ENCODE measurements at places on chromosomes 1 and 21.

GRCh38 chr1:86018283-86018923 lies 138.2 kb downstream of the COL24A1 start:
- H3K4me1 ChIP-seq = no peaks in the 10 kb centered on the region
- no peaks in the 10 kb centered on the region for H3K27me3 ChIP-seq
- H3K27ac ChIP-seq = no peak overlapping the region
- peak; percentile 14 for DNase-seq
- H3K36me3 ChIP-seq = no peaks in the 10 kb centered on the region
- no peak overlapping the region for H3K4me3 ChIP-seq

GRCh38 chr1:245999697-246000637 lies 507.1 kb downstream of the SMYD3 start:
- peaks cover 2% of the 10 kb centered on the region for H3K4me1 ChIP-seq
- H3K27me3 ChIP-seq = no peaks in the 10 kb centered on the region
- H3K27ac ChIP-seq = no peak overlapping the region
- DNase-seq = no peak

DNA sequence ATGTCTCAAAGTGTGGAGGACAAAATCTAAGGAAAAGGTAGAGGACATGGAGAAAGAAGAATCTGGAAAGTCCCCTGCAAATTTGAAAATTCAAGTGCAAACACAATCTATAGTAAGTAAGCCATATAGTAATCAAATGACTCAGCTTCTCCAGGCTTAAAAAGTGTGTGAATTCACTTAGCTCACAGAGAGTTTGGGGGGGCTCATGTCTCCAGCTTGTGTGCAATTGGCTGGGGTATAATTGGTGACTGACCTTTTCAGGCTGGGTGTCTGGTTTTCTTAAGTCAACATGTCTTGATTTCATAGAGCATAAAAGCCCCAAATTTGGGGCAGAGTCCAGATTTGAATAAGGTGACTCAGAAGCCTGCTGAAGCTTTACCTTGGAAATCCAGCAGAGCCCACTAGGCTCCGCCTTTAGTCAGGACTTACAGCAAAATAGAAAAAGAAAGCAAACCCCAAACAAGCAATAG lies 8.6 kb downstream of the CLDN14 start:
- H3K27me3 ChIP-seq = no peaks in the 10 kb centered on the region
- no peaks in the 10 kb centered on the region for H3K4me1 ChIP-seq
- no peaks in the 10 kb centered on the region for H3K36me3 ChIP-seq
- no peak overlapping the region for H3K4me3 ChIP-seq
- no peak overlapping the region for H3K27ac ChIP-seq

DNA sequence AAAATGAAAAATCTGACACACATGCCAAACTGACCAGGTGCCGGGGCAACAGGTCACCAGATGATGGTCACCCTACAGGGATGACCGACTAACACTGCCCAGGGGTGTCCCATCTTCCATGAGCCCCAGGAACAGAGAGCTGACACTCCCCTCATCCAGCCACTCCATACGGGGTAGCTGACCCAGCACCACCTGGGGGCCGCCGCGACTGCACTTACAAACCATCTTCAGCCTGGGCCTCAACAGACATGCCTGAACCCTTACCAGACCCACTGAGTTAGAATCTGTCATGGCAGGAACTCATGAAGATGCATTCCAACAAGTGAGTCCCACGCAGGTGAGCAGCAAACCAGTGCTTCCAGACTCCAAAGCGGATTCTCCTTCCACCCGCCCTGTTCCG lies 31.6 kb upstream of the AJAP1 start:
- H3K36me3 ChIP-seq = no peaks in the 10 kb centered on the region
- DNase-seq = no peak
- H3K27me3 ChIP-seq = no peaks in the 10 kb centered on the region
- H3K4me1 ChIP-seq = no peaks in the 10 kb centered on the region
- no peak overlapping the region for H3K27ac ChIP-seq
- H3K4me3 ChIP-seq = no peak overlapping the region

DNA sequence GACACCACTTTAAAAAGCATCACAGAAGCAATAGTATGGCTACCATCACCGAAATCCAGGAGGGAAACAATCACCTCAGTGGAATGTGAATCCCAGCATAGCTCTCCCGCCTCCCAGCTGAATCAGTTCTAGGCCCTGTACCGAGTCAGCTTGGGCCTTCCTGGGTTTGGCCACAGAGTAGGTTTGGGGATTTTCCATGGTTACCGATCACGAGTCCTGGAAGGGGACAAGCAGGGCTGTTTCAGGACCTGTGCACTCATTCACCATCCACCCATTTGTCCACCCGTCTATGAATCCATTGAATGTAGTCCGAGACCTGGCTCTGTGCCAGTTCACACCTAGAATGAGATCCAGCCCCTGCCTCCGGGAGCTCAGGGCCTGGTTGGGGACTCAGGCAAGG lies 94.2 kb downstream of the ARHGEF10L start:
- peaks cover 90% of the 10 kb centered on the region for H3K36me3 ChIP-seq
- DNase-seq = no peak
- H3K4me3 ChIP-seq = no peak overlapping the region

DNA sequence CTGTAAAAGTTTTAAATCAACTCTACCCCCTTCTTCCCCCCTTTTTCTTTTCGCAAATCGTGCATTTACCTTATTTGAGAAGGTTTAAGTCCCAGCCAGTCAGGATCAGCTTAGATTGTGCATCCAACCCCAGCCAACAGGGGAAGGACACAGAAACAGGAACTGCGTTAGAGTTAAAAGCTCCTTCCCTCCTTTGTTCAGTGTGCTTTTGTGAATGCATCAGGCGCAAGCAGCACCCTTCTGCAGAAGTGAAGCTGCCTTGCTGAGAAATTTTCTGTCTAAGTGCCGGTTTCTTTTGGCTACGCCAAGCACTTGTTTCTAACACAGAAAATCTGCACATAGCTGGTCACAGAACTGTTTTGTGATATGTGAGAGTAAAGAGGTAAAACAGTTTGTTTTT lies 56.2 kb upstream of the PRRC2C start:
- DNase-seq = no peak
- H3K27ac ChIP-seq = no peak overlapping the region
- H3K36me3 ChIP-seq = no peaks in the 10 kb centered on the region
- no peak overlapping the region for H3K4me3 ChIP-seq
- no peaks in the 10 kb centered on the region for H3K27me3 ChIP-seq

- no peak for DNase-seq
- no peak overlapping the region for H3K4me3 ChIP-seq
- no peaks in the 10 kb centered on the region for H3K36me3 ChIP-seq
- H3K4me1 ChIP-seq = no peaks in the 10 kb centered on the region
Measured at GRCh38 chr1:41931578-41931977, 12.9 kb upstream of the HIVEP3 start.

DNA sequence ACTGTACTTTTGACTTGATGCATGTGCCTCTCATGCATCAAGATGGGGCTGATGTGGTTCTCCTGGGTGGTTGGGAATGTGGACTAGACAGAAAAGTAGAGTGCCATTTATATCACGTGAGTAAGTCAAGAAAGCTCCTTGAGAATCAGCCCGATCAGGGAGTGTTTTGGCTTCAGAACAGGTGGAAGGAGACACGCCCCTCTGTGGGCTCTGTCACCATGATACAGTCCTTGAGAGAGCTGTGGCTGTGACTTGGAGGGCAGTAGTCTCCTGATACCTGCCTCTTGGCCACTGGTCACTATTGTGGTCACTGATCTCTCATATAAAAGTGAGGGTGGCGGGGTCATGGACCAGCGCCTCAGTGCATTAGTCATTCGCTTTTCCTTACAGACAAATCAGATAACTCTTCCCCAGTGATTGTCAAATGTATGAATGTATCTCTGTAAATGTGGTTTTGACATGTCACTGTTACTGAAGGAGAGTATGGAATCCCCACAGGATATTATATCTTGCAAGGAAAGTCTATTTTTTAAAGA lies 8.9 kb upstream of the C4BPB start:
- no peaks in the 10 kb centered on the region for H3K4me1 ChIP-seq
- H3K36me3 ChIP-seq = peaks cover 18% of the 10 kb centered on the region
- no peak overlapping the region for H3K27ac ChIP-seq
- no peak for DNase-seq
- no peaks in the 10 kb centered on the region for H3K27me3 ChIP-seq

GRCh38 chr1:153985941-153986761 lies at the start of gene RAB13:
Gene RAB13, minus strand, starts transcription at chr1:153986339. Its CDS starts 103 bp downstream, at chr1:153986236.
- peak within 1 kb of the TSS; percentile 71 for H3K4me3 ChIP-seq
- H3K27ac ChIP-seq = peak within 1 kb of the TSS; percentile 89
- H3K27me3 ChIP-seq = no peaks in the 10 kb centered on the region

DNA sequence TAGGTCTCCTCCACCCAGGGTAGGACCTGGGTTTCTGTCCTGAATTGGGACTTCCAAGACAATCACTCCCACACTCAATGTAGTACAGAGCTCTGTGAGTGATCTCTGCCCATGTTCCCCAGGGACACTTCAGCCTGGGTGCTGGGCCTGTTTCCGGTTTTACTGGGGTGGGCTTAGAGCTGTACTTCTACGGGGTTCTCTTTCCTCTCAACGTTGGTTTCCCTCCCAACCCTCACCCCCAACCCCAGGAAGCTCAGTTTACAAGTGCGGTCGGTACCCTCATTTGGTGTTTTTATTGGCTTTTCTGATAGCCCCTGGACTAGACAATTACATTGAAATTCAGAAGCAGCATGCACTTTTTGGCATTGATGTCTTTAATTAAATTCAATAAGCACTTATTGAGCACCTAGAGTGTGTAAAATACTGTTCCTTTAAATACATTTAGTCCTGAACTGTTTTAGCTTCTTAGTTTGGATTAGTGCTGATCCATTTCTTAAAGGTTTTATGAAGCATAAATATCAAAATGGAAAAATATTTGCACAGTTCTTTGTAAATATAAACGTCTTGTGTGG lies 542 bp upstream of the XPR1 start:
- peak overlapping the region; percentile 45 for H3K27ac ChIP-seq
- no peaks in the 10 kb centered on the region for H3K36me3 ChIP-seq
- DNase-seq = no peak

GRCh38 chr1:154419620-154420571 lies 14.8 kb downstream of the IL6R start:
- H3K27ac ChIP-seq = peak overlapping the region; percentile 26
- no peaks in the 10 kb centered on the region for H3K27me3 ChIP-seq
- H3K36me3 ChIP-seq = no peaks in the 10 kb centered on the region

- H3K4me1 ChIP-seq = peaks cover 7% of the 10 kb centered on the region
- DNase-seq = no peak
- H3K4me3 ChIP-seq = no peak overlapping the region
- peaks cover 6% of the 10 kb centered on the region for H3K27me3 ChIP-seq
- no peaks in the 10 kb centered on the region for H3K36me3 ChIP-seq
Measured at GRCh38 chr1:27379564-27380122, 3.5 kb downstream of the CD164L2 start.

DNA sequence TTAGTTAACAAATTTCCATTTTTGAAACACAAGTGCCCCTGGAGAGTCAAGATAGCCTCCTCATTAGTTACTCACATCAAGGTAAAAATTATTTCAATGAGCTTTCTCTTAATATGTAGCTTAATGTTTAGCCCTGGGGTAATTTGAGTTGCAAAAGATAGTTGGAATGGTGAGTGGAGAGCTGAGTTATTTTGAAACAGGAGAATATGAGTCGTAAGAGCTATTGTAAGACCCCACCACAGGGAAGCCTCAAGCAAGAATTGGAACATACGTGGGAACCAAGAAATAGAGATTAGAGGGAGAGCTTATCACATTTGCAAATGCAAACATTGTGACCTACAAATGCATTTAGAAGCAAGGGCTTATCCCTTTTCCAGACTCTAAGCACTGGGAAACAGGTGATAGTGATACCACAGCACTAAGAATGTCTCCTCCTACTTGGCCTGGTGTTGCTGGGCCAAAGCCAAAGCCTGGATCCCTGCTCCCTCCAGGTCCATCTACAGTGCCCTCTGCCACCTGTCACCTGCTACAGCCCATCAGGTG lies 635.1 kb downstream of the PTPRC start:
- DNase-seq = no peak
- H3K36me3 ChIP-seq = no peaks in the 10 kb centered on the region
- H3K4me3 ChIP-seq = no peak overlapping the region
- H3K27me3 ChIP-seq = no peaks in the 10 kb centered on the region

GRCh38 chr1:169538998-169539871 lies 47.0 kb downstream of the F5 start:
- no peak overlapping the region for H3K27ac ChIP-seq
- no peak for DNase-seq
- H3K4me1 ChIP-seq = no peaks in the 10 kb centered on the region

- DNase-seq = no peak
- H3K27ac ChIP-seq = no peak overlapping the region
- no peak overlapping the region for H3K4me3 ChIP-seq
- peaks cover 13% of the 10 kb centered on the region for H3K36me3 ChIP-seq
- H3K27me3 ChIP-seq = no peaks in the 10 kb centered on the region
Measured at GRCh38 chr1:100972185-100972584, 53.4 kb downstream of the DPH5 start.

GRCh38 chr1:45328680-45329079 lies 2.0 kb downstream of the HPDL start:
- peaks cover 24% of the 10 kb centered on the region for H3K4me1 ChIP-seq
- peak overlapping the region; percentile 27 for H3K4me3 ChIP-seq
- H3K27me3 ChIP-seq = no peaks in the 10 kb centered on the region
- no peak overlapping the region for H3K27ac ChIP-seq

DNA sequence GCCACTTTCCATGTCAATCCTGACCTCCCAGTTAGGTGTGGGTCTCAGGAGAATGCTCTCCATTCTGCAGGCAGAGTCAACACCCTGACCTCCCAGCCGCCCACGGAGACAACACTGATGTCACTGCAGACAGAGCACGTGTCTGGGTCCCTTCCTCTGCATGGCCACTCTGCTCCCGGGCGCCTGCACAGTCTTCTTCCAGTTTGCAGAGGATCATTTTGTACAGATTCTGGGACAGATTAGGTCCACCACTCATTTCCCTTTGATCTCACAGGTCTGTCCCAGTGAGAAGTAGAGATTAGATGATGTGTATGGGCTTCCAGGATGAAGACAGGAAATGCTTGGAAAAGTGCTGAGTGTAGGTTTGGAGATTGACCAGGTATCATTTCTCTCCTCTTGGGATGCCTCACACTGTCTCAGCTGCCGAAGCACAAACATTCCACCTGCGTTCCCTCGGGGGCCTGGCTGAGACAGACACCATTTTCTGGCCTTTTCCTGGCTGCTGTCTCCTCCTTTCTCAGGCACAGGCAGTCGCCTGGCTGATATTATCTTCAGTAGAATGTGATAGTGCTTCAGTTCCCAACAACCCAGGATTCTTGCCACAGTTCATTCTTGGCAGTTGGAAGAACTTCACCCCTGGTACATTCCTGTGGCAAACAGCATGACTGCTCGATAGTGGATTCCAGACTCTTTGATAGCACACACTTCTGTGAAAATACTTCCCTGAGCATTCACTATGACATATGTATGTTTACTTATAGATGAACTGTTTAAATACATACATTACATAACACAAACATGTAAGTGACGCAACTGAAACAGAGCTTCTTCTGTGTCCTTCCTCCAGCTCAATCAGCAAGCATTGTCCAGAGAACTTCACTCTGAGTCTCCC lies 7.9 kb downstream of the MYBPHL start:
- no peaks in the 10 kb centered on the region for H3K36me3 ChIP-seq
- DNase-seq = peak; percentile 41
- H3K27me3 ChIP-seq = no peaks in the 10 kb centered on the region
- H3K27ac ChIP-seq = peak overlapping the region; percentile 39
- peaks cover 16% of the 10 kb centered on the region for H3K4me1 ChIP-seq

DNA sequence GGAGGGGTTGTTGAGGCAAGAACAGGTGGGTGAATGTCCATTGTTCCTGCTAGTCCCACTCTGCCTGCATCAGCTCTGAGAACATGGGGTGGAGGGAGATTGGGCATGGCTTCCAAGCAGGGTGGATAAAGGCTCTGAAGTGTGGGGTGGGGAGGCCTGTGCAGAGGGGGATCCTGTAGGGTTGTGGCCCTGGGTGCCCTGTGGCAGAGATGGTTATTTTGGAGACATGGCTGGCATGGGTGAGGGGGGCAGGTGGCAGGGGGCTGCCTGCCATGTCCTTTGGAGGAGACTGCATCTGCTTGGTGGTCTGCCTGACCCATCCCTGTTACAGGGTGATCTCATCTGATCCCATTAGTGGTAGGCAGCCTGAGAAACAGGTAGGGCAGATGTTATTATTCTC lies 11.2 kb downstream of the MYOG start:
- H3K27ac ChIP-seq = no peak overlapping the region
- H3K36me3 ChIP-seq = no peaks in the 10 kb centered on the region
- H3K4me3 ChIP-seq = no peak overlapping the region
- H3K27me3 ChIP-seq = peaks cover 51% of the 10 kb centered on the region

Measured in large intestine (tissue), 12 donors.